ENCODE measurements at places on chromosomes 12 and 14.

DNA sequence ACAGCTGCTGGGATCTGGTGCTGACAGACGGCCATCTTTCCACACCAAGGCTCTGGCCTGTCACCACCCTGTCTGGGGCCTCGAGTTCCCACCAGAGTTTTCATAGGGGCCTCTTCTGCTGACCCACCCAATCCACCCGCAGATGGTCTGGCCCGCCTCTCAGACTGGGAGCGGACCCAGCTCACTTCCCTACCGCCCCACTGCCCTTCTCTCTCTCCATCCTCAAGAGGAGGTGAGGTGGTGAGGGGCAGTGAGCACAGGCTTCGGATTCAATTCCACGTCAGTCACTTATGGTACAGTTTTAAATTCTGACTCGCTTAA lies 12.3 kb upstream of the RPS6KL1 start:
- no peak for DNase-seq

- DNase-seq: no peak
Measured at GRCh38 chr12:56518570-56518969, 3.0 kb upstream of the RBMS2 start.

DNA sequence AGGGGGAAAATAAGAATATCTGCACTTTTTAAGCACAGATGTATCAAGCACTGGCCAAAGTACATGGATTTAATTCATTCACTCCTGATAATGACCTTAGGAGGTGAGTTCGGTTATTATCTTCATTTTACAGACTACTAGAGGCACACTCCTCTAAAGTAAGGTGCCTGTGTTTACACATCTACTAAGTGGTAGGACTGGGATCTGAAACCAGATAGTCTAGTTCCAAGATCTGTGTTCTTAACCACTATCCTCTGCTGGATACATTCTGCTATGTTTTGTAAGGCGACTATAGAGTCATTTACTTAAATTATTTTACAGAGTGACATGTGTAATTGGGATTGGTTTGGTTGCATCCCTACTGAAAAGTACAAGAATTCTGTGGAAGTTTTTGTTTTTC lies 175.3 kb downstream of the ESR2 start:
- no peak for DNase-seq

DNA sequence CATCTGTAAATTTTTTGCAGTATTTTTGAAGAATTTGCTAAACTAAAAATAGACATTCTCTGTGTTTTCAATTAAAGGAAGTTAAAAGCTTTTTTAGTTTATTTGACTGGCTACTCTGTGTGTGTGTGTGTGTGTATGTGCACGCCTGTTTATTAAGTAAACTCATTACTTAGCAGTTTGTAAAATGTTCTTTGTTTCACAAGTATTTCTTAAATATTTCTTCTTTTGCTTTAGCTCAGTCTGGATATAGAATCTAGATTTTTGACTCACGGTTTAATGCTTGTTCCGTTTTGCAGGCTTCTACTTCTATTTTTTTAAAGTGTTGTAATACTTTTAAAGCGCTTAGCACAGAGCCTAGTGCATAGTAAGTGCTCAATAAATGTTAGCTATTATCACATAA lies 46.5 kb upstream of the KCNMB4 start:
- no peak for DNase-seq

DNA sequence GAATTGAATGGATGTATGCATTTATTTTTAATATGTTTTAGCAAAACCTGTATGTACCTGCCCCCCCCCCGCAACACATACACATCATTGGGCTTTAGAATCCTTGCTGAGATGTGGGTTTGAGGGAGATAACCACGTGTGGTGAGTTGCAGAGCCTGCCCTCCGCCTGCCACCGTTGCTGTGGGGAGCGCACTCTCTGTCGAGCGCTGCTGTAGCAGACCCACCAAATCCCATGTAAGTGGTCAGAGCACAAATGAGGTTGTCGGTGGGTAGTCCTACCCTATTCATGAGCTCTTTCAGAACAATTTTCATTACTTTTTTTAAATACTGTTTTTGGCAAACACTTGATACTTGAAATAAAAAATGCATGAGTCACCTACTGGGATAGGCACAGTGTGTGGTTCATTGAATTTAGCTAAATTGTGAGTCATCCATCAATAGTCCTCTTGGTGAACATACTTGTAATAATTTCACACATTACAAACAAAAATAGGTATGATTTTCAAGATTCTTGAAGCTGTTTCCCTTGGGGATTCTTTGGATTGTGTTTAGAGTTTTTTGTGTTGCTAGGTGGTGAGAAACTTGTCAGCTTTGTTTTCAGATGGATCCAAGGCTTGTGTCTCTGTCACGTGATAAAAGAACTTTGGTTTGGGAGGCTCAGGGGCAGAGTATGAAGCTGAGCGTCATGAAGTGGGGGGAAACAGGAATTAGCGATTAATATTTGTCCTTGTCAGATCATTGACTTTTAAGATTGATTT lies 107.6 kb downstream of the PTCSC3 start:
- no peak for DNase-seq

DNA sequence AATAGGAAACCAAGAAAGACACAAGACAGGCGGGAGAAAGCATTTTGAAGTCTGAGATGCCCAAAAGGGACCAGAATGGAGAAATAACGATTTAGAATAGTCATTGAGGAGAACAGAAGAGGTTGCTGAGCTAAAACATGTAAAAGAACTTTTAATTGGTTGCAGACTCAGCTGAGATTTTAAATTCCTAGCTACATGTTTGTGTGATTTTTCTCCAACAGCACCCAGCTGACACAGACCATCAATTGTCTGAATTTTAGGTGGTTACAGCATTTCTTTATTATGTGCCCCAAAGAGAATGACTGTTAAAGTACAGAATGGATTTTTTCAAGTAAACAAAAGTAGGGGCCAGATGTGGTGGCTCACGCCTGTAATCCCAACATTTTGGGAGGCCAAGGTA lies 50.3 kb downstream of the BAZ1A start:
- no peak for DNase-seq

GRCh38 chr12:114045349-114045748 lies 79.2 kb upstream of the RBM19 start:
- DNase-seq: no peak

GRCh38 chr14:91453744-91454143 lies 36.1 kb upstream of the CCDC88C start:
- no peak for DNase-seq

GRCh38 chr12:75622492-75622891 lies 111.1 kb upstream of the KRR1 start:
- DNase-seq: no peak

GRCh38 chr14:75280831-75281653 lies 2.4 kb downstream of the FOS start:
- no peak for DNase-seq

GRCh38 chr12:34223640-34224039 lies 201.3 kb downstream of the ALG10 start:
- DNase-seq: no peak

- DNase-seq: no peak
Measured at GRCh38 chr12:112005419-112006395, 7.3 kb downstream of the TMEM116 start.

DNA sequence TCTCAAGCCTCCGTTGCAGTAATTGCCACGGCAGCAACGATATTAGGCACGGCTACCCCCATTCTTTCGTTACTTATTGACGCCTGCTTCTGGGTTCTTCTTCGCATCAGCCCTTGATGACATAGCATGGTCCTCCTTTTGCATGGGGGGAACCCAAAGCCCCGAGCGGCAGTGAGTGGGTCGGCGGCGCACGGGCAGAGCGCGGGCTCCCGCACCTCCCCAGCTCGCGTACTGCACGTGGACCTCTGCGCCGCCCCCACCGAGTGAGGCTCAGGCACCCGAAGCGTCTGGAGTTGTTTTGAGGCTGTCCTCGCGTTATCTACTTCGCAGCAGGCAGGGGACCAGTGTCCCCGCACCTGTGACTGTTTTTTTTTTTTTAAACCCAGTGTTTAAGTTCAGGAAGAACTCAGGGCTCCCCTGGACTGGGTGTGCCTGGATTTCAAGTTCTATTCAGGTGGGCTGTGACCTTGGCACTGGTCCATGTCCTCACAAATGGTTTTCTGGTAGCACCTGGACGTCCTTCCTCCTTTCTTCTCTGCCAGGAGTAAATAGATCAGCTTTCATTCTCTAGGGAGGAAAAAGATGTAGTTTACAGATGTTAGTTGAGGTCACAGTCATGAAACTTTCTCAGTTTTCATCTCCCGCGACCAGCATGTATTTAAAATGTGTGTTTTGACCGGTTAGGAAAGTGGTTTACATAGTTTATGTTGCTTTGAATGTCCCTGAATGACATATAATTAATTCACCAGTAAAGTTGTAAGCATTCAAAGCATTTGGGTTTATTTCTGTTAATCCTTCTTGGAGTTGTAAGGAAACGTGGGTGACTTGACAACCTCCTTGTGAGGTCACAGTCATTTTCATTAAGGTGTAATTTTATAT lies 1.4 kb upstream of the FOXN4 start:
- no peak for DNase-seq

DNA sequence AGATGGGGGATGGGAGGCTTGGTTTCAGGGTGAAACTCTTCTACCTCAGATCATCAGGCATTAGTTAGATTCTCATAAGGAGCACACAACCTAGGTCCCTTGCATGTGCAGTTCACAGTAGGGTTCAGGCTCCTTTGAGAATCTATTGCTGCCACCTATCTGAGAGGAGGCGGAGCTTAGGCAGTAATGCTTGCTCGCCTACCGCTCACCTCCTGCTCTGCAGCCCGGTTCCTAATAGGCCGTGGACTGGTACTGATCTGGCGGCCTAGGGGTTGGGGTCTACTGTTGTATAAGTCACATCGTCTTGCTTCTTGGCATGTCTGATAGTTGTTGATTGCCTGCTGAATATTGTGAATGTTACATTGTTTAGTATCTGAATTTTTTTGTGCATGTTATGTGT lies 12.2 kb downstream of the SCYL2 start:
- no peak for DNase-seq

Measured in T-cell (primary cell).